ENCODE measurements at places on chromosomes 5 and 9.
A peak's percentile ranks its signal among the peaks of the same experiment; 100 is the strongest.

- no peak for DNase-seq
Observed at GRCh38 chr5:123659495-123659894, 147.5 kb downstream of the CSNK1G3 start.

DNA sequence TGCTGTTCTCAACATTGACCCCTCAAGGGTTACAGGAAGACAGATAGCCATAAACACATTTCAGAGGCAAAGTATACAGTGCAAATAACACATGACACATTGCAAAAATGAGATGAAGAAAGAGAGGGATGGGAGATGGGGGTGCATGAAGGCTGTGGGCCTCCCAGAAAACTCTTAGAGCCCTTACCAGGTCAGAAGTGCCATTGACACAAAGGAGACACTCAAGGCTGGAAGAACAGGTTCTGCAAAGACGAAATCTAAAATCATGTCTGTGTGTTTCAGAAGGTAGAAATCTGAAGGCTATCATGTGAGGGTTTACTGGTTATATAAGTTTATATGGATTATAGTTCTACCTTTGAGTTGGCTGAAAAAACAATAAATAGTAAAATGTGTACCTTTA, 318.8 kb downstream of the BNC2 start:
- DNase-seq = no peak

- no peak for DNase-seq
Observed at GRCh38 chr9:18362901-18363685, 110.9 kb upstream of the ADAMTSL1 start.

GRCh38 chr5:155733935-155734334, 593.0 kb upstream of the SGCD start:
- DNase-seq = no peak

DNA sequence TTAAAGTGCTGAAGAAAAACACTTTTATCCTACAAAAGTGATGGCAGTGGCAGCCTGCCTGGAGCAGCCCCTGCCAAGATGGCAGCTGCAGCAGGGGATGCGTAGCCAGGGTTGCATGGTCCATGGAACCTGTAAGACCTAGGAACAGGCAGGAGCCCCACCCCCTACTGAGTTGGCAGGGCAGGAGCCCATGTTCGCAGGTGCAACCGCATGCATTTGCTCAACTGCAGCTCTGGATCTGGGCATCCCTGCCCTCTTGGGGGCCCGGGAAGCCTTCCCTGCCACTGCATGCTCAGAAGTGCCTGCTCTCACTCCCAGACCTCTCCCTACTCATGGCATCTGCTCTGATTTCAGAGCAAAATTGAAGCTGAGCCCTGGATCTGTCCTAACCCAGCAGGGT, 779.6 kb downstream of the CDH18 start:
- no peak for DNase-seq

DNA sequence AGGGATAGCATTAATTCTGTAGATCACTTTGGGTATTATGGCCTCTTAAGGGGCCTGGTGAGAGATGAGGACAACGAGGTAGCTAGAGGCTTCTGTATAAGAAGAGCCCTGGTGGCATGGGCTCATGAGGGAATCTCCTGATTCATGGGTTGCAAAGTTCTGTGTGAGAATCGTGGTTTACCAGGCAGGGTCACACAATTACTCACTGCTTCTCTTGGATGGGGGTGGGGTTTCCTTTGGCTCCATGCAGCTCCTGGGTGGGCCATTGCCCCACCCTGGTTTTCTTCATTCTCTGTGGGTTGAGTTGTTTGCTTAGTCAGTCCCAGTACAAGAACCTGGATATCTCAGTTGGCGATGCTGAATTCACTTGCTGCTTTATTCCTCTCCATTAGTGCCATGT, 30.9 kb upstream of the TNFSF15 start:
- no peak for DNase-seq

DNA sequence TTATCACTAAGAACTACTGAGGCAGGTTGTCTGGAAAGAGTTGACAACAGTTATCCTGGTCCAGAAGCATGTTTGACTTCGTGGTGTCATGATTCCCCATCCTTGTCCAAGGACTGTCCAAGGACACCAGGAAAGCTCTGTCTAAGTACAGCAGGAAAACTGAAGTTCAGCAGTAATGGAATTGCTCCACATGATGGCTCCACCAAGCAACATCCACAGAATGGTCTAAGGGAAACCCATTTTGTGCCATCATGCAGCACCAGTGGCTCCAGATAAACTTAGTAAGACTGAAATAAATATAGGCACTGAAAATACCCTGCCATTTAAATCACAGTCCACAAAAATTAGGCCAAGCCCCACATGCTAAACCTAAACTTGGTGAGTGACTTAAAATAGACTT, 192.8 kb downstream of the CDH18 start:
- DNase-seq = no peak

DNA sequence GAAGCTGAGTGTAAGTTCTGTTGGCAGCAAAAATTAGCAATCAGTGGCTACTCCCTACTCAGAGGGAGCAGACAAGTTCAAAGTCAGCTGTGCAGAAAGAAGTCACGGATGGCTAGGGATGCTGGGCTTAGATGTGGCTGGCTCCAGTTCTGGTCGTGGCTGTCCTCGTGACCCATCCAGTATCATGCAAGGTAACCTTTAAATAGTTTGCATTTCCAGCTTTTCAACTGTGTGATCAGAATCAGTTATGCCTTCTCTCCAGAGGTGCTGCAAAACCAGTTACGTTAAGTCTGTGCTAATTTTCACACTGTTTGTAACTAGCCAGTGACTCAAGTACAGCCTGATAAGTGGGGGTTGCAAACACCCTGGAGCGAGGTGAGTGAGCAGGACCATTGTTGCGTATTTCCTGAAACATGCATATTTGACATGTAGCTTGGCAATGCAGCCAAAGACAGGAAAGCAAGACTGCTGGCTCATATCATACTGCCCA, 302.4 kb downstream of the ATPSCKMT start:
- DNase-seq = no peak

DNA sequence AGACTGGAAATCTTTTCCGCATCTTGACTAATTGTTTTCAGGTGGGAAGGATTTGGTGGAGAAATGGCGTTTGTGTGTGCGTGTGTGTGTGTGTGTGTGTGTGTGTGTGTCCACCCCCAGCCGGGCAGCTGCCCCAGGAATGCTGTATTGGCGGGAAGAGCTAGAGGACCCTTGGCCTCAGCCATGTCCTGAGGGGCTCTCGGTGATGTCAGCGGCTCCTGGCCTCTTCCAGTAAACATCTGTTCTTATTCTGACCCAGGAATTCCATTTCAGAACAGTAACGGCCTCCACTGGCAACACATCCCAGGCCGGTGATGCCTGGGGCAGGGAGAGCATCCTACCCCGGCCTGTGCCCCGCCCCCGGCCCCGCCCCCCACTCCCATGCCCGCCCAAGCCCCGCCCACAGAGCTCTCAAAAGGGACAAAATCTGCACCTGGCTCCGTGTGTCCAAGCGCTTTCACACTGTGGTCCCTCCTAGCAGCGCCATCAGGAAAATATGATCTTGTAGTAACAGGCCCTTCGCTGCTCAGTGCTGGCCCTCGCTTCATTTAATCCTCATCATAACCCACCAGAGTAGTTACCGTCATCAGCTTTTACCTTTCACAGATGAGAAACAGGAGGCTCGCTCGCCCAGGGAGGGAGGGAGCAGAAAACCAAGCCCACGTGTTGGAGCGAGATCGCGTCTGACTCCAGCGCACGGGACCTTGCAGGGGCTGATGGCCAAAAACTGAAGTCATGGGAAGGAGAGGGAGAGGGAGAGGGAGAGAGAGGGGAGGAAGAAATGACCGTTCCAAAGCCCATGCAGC, 18.9 kb downstream of the ADAMTS2 start:
- no peak for DNase-seq

DNA sequence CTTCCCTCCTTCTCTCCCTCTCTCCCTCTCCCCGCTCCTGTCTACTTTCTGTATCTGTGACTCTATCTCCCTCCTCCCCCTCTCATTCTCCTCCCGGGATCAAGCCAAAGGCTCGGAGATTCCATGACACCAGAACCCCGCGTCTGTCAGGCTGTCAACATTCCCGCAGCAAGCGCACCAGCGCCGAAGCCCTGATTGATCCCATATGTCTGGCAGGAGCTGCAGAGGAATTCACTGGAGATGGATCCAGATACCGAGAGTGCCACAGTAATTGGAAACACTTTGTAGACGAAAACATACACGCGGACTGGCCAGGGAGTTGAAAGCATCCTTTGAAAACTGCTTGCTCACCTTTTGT, 300 bp upstream of the SVEP1 start:
- DNase-seq = peak; percentile 64

Measured in brain (organoid and tissue), 16 donors.